ENCODE measurements at places on chromosomes 7 and 10.

DNA sequence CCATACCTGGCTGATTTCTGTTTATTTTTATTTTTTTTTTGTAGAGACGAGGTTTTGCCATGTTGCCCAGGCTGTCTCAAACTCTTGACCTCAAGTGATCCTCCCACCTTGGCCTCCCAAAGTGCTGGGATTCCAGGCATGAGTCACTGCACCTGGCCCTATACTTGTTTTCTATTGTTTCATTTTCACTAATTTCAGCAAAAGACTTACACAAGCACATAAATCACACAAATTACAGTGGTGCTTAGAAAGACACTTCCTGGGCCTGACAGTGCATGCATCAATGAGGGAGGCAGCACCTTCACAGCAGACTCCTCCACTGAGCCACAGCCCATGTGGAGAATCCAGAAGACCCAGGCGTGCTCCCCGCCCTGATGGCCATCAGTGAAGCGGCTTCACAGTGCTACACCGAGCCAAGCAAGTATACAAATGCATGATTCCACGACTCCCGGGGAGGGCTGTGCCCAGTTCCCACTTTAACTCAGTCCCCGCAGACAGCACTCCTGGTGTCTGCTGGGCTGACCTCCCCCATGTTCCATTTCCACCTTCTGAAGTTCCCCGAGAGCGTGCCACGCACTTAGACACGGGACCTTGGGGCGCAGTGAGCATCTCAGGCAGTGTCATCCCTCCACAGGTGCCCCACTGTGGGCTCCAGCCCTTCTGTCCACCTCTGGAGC, 20.6 kb downstream of the PITRM1 start:
- DNase-seq: no peak

GRCh38 chr7:116582806-116583444, 58.1 kb downstream of the CAV1 start:
- DNase-seq: peak; percentile 80

GRCh38 chr7:146993764-146994163, 877.2 kb downstream of the CNTNAP2 start:
- no peak for DNase-seq

GRCh38 chr7:87599336-87599735, 1.3 kb downstream of the ABCB1 start:
- DNase-seq: peak; percentile 64

DNA sequence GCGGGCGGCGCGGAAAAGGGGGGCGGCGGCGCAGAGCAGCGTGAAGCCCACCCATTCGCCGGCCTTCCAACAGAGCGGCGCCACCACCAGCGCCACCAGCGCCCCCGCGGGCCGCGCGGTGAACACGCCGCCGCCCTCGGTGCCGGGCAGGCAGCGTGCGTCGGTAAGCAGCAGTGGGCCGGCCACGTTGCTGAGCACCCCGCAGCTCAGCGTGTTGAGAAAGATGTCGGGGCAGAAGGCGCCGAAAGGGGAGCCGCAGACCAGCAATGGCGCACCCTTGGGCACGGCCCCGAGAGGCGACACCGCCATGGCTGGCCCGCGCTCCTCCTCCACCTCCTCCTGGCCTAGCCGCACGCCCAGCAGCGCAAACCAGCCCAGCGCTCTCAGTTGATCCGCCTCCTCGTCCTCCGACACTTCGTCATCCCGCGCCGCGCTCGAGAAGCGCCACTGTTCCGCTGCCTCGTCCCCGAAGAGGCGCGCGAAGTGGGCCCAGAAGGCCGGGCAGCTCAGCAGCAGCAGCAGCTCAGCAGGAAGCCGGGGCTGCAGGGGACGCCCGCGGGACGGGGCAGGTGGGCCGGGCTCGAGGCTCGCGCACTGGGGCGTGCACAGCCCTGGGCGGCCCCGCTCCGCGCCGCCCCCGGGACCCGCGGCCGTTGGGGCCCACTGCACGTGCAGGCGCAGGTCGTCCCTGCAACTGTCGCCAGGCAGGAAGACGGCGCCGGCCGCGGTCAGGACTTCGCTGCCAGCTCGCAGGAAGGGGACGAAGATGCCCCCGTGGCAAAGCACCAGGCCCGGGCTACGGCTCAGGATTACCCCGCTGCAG, 623 bp downstream of the TYSND1 start:
- peak; percentile 68 for DNase-seq

GRCh38 chr10:86611386-86611785, 43.0 kb upstream of the OPN4 start:
- DNase-seq: no peak

DNA sequence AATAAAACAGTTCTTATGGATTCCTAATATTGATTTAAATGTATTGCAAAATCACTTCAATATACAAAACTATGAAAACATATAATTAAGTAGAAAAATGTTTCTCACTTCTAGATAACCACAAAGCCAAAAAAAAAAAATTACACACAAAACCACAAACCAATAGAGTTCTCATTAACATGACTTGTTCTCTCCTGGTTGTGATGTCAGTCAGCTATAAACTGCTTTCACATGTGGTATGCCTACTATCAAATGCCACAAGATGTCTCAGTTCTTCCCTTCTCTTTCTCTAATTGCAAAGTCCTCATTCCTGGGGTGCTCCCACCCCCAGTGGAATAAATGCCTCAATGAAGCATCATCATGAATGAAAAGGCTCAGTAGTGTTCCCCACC, 16.6 kb downstream of the GNAI1 start:
- no peak for DNase-seq

DNA sequence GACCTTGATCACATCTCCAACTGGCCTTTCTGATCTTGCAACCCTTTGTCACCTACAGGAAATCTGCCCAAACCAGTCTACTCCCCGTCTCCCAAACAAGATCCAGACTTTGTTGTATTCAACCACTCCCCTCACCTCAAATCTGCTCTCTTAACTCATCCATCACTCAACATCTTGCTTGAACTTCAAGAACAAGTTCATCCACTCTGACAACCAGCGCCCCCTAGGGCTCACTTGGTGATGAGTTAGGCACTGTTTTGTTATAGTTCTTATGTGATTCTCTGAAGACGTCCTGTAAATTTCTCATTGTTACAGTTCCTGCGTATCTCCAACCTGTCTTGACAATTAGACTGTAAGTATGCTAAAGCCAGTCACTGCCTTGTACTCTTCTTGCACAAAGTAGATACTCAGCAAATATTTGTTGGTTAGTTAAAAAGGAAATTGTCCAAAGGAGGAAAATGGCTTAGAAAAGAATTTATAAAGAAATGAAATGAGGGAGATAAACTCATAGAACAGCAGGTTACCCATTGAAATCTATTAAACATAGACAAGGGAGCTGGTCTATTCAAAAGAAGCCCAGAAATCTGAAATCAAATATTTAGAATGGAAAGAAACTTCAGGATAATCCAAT, 5.3 kb downstream of the FRMD4A start:
- peak; percentile 50 for DNase-seq

GRCh38 chr7:124201768-124202349, 169.0 kb upstream of the TMEM229A start:
- DNase-seq: no peak

DNA sequence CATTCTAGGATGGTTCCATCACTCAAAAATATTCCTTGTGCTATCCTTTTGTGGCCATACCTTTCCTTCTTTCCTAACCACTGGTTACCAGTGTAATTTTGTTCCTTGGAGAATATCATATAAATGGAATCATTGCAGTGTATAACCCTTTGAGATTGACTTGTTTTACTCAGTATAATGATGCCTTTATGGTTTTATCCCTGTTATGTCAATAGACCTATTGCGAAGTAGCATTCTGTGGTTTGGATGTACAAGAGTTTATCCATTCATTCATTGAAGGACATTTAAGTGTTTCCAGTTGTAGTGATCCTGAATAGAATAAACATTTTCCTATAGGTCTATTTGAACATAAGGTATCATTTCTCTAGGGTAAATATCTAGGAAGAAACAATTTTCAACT, 54.2 kb downstream of the RBM33 start:
- DNase-seq: no peak

DNA sequence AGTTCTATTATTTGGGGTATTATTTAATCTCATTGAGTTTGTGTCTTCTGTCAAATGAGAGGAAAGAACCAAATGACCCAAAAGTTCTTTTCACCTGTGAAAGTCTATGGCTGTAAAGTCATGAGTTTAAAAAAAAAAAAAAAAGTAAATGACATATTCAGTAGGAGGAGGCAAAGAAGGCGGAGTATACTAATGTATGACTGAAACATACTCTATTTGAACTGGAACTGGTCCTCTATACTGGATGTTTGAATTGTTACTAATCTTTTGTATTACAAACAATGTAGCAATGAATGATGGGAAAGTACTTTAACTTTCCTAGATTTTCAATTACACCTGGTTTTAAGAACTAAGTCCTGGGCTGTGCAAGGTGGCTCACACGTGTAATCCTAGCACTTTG, 24.9 kb upstream of the GSAP start:
- no peak for DNase-seq

- no peak for DNase-seq
These were observed 16.5 kb downstream of the GATA3 start for GRCh38 chr10:8071006-8071405.

DNA sequence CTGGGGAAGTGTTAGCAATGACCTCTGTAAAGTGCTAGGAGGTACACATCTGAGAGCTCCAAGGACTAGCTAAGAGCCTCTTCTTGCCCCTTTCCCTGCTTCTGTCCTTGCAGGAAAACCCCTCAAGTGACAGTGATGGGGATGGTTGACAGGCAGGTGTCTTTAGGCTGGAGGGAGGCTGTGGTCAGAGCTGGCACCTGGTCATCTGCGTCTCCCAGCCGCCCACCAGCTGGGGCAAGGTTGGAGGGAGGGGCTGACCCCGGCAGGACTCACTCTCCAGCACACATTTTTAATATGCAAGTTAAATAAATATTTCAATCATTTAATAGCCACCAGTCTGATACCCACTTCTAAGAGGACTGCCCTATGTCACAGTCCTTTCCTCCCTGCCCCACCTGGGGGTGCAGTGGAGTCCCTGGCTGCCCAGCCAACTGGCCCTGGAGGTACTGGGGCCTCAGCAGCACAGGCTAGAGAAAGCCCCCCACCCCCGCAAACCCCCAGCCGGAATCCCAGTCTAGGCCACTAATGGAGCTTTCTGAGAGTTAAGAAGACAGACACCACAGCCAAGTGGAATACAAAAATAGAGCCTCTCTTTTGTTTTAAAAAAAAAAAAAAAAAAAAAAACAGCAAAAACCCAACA, 6.3 kb downstream of the FGF8 start:
- DNase-seq: no peak
